NCI-H1105 treated with DMSO at 0.1 percent for 48 hours (cell line): ENCODE measurements at places on chromosomes 1 and 21.

- DNase-seq: no peak
Observed at GRCh38 chr1:229138058-229138457, 132.9 kb upstream of the RAB4A start.

DNA sequence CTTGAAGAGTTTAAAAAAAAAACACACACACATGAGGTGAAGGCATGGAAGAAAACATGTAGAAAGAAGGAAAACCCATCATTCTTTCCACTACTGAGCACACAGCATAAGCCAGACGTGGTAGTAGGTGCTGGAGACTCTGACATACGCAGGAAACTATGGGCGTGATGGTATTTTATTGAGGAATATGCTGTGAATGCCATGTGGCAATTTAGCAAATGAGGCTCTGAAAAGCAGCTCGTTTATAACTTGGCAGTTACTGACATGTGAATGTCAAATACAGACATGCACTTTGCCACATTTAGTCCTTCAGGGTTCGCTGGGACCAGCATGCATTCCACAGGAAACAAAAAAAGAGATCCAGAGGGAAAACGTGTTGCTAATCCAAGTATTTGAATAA lies 74.3 kb upstream of the IFNAR2 start:
- no peak for DNase-seq

DNA sequence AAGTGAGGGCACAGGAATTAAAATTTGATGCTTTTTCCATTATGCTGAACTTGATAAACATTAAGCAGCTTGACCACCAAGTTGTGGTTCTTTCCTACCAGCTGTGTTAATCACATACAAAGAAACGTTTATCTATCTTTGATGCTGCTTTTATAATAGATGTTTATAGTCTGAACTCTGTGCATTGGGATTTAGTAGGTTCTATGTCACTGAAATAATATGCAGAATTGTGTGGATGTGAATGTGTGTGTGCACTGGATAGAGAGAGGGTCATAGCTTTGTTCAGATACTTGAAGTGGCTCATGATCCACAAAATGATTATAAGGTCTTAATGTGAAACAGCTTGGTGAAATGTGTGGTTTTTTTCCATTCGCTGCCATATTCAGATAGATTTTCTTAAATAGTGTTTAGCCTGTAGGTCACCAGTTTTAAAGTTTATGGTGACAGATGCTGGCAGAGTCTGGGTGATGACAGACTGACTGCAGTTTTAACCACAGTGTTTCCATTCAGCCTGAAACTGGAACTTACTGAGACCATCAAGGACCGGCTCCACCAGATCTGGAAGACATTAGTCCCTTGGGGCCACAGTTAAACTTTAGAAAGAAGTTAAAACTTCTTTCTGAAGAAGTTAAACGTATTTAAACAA lies 10.2 kb downstream of the DDI2 start:
- DNase-seq: no peak

- no peak for DNase-seq
Observed at GRCh38 chr1:166166329-166166697, 488 bp downstream of the FAM78B start.

- DNase-seq: no peak
Observed at GRCh38 chr1:94384485-94385265, 33.5 kb upstream of the ABCD3 start.

- no peak for DNase-seq
Observed at GRCh38 chr1:52767596-52768280, 41.5 kb downstream of the ZYG11B start.

DNA sequence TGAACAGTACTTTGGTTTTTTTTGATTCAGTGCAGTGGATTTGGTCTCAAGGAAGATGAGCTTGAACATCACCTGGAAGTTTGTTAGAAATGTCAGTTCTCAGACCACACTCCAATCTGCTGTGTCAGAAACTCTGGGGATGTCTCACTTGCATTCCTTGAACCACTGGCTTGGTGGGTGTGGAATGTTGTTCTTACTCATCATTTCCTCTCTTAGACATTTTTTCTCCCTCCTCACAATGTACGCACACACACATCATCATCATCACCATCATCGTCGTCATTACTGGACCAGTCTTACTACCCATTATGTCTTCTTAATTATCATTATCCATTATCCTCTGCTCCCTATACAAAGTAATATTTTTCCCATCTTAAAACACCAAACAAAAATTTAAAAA lies 91.9 kb upstream of the KCNK2 start:
- no peak for DNase-seq

DNA sequence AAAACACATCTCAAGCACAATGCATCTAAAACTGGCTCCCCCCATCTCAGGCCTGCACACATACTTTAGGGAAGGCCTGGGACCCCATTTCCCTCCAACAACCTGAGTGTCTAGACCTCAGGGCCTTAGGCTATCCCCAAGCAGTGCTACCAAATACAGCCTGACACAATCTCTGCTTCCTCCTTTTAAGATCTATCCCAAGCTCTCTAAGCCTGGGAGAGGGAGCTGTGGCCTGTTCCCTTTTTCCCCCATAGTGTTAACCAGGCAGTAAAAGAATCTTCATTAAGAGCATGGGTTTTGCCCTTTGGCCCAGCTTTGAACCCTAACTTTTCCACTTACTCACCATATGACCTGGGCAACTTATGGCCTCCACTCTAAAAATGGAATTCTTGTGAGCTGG lies 10.8 kb upstream of the COL8A2 start:
- DNase-seq: no peak

- no peak for DNase-seq
Observed at GRCh38 chr1:173415490-173415889, 61.6 kb upstream of the PRDX6 start.

GRCh38 chr1:161989108-161989507 lies 34.6 kb downstream of the OLFML2B start:
- no peak for DNase-seq

DNA sequence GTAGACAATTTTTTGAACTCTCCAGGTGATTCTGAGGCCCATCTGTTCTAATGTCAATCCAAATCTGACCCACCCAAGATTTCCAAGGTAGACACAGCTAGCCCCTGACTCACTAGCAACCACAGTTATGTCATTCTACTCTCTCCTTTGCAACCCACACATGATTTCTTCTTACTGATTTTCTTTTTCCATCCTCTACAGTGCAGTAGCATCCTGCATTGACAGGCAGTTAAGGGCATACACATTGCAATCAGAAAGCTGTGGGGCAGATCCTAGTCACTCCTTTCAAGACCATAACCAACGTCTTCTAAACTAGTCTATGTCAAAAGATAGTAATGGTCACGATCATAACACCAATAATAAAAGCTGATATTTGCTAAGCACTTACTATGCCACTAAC lies 54.2 kb downstream of the JAK1 start:
- no peak for DNase-seq

GRCh38 chr21:35559829-35560225 lies 500.5 kb downstream of the SETD4 start:
- no peak for DNase-seq

GRCh38 chr1:27322569-27323240 lies 742 bp downstream of the TMEM222 start:
- no peak for DNase-seq

GRCh38 chr1:186202271-186202764 lies 172.7 kb downstream of the TPR start:
- no peak for DNase-seq

DNA sequence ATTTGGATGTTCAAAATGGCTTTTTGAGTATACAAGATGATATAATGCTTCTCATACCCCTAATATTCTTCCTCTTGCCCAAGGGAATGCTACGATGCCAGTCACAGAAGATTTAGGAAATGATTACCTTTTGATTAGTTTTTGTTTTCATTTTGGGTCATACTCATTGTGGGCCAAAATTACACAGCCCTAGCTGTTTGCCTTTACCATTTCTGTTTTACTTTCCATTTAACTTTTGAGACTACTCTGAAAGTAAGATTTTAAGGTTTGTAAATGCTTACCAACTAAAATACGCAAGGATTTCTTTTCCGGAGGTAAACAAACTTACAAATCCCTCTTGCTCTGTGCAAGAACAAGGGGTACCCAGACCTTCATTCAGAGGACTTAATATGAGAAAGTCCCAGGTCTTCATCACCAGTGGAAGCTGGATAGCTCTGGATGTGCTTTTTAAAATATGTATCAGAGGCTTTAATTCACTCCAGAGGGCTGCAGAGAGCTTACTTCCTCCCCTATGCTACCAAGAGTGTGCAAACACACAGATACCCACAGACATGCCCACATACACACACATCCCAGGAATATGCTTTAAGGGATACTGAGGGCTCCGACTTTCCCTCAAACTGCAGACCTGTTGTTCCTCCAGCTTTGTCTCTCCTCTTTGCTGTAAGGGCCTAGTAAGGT lies 631.4 kb downstream of the SMYD3 start:
- DNase-seq: no peak

GRCh38 chr1:180542838-180543145 lies 16.0 kb upstream of the OVAAL start:
- DNase-seq: no peak

- no peak for DNase-seq
Observed at GRCh38 chr1:115239426-115239825, 98.6 kb downstream of the NGF start.

GRCh38 chr1:86517336-86517735 lies 29.5 kb upstream of the CLCA4 start:
- no peak for DNase-seq

DNA sequence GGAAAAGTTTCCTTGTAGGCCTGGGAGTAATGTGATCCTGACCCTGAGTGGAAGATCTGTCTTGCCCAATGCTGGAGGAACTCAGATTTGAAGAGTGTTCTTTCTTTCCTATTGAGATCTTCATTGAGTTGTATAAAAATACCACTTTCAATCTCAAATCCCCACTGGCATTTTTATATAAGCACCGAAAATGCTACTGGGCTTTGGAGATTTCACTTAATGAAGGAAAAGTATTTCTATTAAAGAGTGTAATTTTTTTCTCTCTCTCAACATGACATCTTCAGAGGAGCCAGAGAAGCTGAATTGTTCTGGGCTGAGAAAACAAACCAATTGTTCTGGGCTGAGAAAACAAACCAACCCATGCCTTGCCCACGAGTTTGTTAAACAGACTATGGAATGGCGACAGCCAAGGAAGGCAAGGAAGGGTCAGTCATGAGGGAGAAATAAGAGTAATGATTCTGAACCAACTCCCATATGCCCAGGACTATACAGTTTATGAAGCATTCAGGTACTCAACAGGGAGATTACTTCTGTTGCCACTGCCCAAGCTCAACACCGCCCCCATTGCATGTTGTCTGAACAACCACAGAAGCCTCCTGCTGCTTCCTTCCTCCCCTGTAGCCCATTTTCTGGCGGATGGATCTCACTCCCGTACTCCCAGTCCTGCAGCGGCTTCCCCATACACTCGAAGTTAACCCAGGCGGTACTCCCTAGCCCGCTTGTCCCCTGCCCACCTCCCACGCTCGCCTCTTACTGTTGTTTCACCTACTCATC lies 103.2 kb downstream of the BEND5 start:
- no peak for DNase-seq

DNA sequence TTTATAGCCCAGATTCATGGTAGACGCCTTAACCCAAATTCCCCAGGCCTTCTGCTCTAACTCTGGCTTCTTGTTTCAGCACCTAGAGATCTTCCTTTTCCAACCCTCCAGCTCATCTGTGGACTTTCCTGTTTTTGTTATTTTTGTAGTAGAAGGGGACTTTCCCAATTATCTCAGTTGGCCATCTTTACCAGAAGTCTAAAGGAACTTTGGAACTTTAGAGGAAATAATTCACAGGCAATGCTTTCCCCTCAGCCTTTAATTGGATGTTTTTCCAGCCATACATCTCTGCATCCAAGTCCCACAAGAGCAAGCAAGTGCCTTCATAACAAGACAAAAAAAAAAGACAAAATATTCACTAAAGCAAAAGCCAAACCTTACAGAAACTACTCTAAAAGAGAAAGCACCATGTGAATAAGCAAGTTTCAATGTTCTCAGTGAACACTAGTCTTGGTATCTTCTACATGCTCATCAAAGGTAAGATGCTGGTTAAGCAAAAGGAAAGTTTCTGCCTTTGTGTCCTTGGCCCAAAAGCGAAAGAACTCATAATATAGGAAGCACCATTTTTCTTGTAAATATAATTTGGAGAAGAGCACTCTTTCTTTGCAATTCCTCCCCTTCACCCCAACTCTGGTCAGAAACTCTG lies 377.3 kb downstream of the SETD4 start:
- no peak for DNase-seq

- DNase-seq: no peak
Observed at GRCh38 chr21:46509741-46510502, 51.2 kb downstream of the DIP2A start.

GRCh38 chr1:44676484-44677200 lies 2.1 kb downstream of the ARMH1 start:
- no peak for DNase-seq

DNA sequence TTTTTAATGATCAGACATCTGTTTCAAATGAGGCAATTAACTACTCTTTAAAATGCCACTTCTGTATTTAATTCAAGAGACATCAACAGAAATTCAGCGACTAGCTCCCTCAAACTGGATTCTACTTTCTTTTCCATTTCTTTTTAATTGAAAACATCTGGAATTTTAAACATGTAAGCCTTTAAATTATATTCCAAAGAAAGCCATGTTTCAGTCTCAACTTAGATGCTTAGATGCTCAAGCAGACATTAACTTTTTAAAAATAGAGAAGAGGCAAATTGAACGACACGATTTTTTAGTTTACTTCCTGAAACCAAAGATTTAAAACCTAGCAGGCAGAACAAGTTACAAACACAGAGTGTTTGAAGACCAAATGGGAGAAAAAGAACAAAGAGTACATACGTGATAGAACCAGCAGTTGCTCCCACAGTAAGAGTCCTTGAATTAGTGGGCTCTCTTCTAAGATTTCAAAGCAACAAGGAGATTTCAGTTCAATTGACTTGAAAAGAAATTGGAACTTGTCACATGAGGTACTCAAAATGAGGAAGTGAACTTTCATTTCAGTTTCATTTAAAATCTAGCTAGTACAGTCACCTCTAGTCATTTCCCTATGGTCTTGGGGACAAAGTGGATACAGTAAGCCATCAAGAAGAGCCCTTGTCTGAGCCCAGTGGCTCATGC lies at the start of gene CTSS:
TSS of gene CTSS (minus strand) at position 483 of the 681 bp plus-strand sequence. CDS start 1,015 bp downstream, outside the sequence.
- no peak for DNase-seq

GRCh38 chr21:31480228-31480627 lies 136.2 kb upstream of the TIAM1 start:
- DNase-seq: no peak

GRCh38 chr1:176693697-176694329 lies 230.8 kb downstream of the PAPPA2 start:
- DNase-seq: no peak

- no peak for DNase-seq
Observed at GRCh38 chr1:170776252-170776651, 112.3 kb downstream of the PRRX1 start.

- no peak for DNase-seq
Observed at GRCh38 chr1:59952065-59952464, 25.5 kb upstream of the CYP2J2 start.

- no peak for DNase-seq
Observed at GRCh38 chr1:74812180-74812541, 79.2 kb downstream of the TYW3 start.

DNA sequence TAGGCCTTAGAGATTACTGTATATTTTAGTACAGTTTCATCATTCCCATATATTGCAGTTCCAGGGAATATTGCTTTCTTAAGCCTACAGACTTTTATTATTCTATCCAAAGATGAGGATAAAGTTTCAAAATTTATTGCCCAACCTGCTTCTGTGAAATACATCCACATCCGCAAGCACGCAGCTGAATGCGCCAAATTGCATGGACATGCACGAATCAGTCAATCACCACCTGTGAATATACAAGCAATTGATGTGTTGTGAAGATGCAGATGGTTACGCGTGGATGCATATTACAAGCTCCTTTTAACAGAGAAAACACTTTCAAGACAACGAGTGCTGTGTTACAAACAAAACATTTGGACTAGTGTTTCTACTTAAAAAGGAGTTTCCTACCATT lies 577.8 kb upstream of the PLXNA2 start:
- DNase-seq: no peak
